ENCODE measurements at places on chromosomes 13 and 19.

- DNase-seq: no peak
These were observed 223.8 kb downstream of the TDRD3 start for GRCh38 chr13:60620611-60621395.

DNA sequence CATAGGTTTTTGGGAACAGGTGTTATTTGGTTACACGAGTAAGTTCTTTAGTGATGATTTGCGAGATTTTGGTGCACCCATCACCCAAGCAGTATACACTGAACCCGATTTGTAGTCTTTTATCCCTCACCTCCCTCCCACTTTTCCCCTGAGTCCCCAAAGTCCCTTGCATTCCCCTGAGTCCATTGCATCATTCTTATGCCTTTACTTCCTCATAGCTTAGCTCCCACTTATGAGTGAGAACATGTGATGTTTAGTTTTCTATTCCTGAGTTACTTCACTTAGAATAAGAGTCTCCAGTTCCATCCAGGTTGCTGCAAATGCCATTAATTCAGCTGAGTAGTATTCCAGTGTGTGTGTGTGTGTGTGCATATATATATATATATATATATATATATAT is 97.2 kb upstream of the EDNRB start:
- DNase-seq: no peak

DNA sequence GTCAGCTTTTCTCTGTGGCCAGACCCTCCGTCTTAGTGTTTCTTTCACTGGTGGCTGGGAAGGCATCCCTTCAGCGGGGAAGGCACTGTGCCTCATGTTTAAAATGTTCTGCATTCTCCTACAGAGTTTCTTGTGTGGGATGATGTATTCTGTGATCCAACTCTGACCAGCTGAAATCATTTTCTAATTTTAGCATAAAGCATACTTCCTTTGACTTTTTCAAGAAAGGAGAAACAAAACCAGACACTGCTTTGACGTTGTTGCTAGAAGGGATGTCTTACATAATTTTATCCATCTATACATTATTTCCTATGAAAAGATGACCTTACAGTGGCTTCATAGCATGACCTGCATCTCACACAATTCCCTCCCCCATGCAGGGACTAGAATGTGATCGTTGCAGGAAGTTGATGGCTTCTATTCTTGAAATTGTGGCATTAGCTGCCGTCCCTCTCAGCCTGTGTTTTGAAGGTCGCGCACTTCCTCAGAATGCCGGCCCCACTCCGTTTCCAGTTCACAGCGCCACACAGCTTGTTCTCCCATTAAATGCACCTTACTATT is 38.6 kb upstream of the TEX29 start:
- no peak for DNase-seq

DNA sequence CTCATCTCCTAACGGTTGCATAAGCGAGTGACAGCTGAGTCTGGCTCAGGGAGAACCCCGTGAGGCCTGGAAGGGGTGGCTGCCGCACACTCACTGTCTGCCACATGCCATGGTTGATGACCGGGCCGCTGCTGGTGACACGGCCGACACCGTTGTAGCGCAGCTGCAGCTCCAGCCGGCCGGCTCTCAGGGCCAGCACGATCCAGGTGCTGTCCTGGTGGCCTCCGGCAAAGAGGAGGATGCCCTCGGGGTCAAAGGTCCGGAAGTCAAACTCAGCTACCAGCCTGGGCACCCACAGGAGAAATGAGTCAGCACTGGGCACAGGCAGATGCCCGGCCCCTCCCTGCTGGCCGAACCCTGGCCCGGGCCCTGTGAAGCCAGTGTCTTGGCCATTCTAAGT is 31.7 kb downstream of the GAS6 start:
- DNase-seq: no peak

DNA sequence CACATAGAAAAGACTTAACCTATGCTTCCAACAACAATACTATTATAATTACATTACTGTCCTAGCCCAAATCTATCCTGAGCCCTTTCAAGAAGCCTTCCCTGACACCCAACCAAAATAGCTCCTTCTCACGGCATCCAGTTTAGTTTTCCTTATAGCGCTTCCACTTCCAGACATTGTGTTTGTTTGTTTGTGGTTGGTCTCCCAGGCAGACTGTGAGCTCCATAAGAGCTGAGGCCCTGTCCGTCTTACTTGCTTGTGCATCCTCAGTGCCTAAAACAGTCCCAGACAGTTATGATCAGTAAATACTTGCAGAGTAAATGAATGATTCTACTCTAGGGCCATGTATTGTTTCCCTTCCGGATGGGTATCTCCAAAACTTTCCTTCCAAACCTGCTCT is 68.1 kb upstream of the STARD13 start:
- DNase-seq: no peak

- no peak for DNase-seq
These were observed 316.3 kb downstream of the TBC1D4 start for GRCh38 chr13:75165543-75166230.

DNA sequence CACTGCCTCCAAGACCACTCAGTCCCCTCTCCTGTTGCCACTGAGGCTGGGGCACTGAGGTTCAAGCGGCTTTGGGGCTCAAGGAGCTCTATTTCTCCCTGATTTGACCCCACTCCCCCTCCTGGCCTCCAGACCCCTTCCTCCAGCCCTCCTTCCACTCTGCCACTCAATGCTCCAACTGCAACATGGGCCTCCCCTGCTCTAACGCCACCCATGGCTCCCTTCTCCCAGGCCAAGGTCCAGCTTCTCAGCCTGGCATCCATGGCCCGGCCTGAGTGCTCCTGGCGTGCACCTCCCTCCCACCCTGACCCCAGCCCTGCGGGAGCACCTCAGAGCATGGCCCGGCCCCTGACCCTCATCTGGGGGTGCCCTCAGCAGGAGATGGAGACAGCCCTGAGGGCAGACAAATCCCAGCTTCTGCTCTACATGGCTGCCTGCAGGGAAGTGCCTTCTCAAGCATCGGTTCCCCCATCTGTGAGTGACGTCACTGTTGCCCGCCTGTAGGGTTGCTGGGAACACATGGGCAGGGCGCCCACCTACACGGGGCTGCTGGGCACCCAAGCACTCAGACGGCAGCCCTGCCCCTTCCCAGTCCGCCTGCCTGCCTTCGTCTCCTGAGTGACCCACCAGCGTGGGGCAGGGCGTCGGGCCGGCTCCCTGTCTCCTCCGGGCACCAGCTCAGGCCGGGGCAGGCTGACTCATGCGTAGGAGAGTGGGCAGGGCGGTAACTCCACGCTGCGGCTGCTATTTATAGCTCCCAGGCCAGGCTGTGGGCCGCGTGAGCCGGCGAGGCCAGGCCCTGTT is 1.6 kb upstream of the DIRAS1 start:
- no peak for DNase-seq

- DNase-seq: peak; percentile 69
These were observed 385.8 kb downstream of the KCNRG start for GRCh38 chr13:50401049-50401505.

DNA sequence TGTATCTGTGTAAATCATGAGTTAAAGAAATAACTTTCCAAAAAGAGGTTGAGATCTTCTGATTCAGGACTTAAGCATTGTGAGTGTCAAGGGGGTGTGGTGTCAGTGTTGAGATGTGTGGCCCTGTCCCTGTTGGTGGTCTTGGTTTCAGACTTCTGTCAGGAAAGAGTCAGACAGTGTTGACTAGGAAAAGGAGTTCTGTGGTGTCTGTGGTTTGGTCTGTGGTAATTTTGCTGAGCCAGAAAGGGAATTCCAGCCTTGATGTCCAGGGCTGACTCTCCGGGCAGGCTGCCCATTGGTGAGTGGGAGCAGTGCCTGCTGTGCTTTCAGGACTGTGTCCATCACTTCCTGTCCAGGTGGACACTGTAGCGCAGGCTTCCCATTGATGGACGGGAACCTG is 39.8 kb upstream of the IGFL4 start:
- DNase-seq: peak; percentile 50

DNA sequence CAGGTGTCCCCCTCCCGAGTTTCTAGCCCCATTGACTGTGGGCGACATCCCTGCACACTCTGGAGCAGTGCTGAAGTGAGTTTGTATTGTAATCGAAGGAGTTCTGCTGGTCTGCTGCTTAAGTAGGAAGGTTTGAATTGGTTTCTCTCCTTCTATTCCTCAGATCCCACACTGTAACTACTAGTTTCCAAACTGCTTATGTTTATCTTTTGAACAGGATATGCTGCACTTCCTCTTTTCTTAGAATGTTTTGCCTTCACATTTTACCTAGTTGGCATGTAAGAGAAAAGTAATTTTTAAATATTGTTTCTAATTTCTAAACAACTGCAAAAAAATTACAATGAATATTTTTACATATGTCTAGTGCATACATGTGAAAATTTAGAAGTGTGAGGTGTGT is 511.8 kb downstream of the KLF12 start:
- DNase-seq: no peak

DNA sequence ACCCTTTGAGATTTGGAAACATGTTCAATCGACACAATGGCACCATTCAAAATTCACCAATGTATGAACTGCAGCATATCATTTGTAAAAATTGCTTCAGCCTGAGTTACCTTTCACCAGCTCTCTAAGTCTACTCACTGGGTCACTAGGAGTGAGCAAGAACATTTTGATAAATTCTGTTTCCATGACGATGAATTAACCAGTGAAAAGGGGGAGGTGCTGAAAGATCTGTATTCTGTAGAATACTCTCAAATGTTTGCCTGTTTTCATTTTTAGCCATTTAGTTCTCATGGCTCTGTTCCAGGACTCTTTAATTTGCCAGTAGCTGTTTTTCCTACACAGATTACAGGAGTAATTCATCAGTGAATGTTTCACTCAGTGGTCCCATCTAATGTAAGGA is 883.4 kb downstream of the DIAPH3 start:
- no peak for DNase-seq

DNA sequence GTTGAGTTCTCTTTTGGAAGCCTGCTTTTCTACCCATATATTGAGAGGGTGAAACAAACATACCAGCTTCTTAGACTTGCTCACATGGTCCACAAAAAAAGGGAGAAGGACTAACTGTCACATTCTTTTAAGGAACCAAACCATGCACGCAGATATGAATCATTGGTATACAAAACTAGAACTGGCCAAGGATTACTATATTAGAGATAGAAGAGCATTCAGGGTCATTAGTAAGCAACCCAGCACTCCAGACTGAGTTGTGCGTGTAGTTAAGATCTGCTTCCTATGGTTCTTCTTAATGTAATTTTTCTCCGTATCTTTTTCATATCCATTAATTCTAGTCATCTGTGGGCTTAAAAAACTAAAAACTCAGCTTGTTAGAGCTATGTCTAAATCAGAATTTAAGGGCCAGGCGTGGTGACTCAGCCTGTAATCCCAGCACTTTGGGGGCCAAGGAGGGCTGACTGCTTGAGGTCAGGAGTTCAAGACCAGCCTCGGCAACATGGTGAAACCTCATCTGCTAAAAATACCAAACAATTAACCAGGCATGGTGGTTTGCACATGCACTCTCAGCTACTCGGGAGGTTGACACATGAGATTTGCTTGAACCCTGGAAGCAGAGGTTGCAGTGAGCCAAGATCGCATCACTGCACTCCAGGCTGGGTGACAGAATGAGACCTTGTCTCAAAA is 19.6 kb downstream of the ALG5 start:
- DNase-seq: no peak

GRCh38 chr13:49322702-49323101 is 75.0 kb downstream of the CDADC1 start:
- DNase-seq: no peak

DNA sequence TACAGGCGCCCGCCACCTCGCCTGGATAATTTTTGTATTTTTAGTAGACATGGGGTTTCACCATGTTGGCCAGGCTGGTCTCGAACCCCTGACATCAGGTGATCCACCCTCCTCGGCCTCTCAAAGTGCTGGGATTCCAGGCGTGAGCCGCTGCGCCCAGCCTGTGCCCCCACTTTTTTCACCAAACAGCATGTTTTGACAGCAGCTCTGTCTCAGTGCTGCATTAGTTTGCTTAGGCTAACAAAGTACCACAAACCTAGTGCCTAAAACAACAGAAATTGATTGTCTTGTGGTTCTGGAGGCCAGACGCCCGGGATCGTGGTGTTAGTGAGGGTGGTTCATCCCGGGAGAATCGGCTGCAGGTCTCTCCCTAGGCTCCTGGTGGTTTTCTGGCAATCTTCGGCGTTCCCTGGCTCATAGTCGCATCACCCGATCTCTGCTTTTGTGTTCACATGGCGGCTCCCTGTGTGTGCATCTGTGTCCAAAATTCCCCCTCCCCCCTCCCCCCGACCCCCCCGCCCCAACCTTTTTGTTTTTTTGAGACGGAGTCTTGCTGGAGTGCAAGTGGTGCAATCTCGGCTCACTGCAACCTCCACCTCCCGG is 30.0 kb downstream of the MYH14 start:
- no peak for DNase-seq

DNA sequence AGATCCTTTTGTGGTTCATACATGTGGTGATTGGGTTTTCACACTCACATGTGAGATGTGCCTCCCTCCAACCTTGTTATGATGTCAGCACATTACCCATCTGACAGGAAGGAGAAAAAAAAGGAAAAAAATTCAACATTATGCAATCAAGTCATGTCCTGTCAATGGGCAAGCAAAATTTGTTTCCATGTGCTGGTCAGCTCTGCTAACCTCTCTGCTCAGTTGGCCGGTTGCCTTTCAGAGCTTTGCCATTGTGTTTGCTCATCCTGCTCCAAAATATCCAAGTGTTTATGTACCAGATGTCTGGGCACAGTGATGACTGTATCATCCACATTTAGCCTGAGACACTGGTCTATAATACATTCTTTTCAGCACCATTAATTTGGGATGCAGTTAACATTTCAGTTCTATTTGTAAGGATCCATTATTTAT is 27.0 kb upstream of the METTL21C start:
- DNase-seq: no peak

- DNase-seq: no peak
These were observed 63.5 kb upstream of the MYCBP2 start for GRCh38 chr13:77390391-77390790.

DNA sequence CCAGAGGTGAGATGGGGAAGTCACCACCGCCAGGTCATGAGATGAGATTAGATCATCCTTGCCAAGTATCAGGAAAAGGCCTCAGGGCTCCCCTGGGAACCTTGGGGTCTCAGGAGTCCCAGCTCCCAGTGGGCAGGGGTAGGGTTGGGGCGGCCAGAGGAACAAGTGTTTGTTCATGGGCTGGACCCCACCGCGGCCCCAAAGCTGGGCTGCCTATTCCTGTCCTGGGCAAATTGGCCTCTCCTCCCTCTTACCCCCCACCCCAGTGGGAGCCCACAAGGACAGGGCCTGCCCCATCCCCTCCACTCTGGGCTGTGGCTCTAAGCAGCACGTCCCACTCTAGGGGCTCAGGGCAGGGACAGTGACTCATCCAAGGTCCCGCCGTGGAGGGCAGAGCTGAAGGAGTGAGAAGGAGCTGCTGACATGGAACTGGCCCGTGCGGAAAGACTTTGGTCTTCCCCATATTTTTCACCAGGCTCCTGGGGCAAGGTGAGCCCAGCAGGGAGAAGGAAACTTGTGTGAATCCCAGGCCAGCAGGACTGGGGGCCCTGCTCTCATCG is 4.0 kb upstream of the HCN2 start:
- DNase-seq: no peak

DNA sequence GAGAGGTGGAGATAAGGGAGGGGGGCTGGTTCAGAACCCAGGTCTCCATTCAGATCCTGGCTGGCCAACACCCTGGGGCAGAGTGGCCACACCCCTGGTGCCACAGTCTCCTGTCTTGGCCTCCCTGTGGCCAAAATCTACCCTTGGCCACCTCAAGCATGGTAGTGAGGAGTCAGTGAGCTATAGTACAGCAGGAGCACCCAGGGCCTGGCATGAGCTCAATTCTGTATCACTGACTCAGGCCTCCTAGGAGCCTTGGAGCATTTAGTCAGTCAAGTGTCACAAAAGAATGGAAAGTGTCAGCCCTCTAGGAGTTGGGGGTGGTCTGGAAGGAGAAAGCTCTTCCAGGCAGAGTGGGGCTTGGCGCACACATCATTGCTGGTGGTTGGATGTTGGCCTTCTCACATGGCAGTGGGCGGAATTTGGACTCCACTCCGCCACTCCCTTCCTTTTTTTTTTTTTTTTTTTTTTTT is 6.6 kb upstream of the CD79A start:
- no peak for DNase-seq

Measured in epithelial cell of proximal tubule (primary cell).